Activated CD4-positive, alpha-beta T cell treated with anti-CD3 and anti-CD28 coated beads, Interleukin-2, amount 50 U/mL, for 1 hour (primary cell): ENCODE measurements at places on chromosomes 2 and 18.

GRCh38 chr2:59033661-59034060 lies 792.5 kb upstream of the FANCL start:
- DNase-seq = no peak

- DNase-seq = no peak
Observed at GRCh38 chr2:217950401-217950871, 52.4 kb downstream of the TNS1 start.

GRCh38 chr2:241929551-241930490 lies 60.3 kb downstream of the RTP5 start:
- DNase-seq = no peak

GRCh38 chr2:237979331-237979730 lies 12.5 kb downstream of the UBE2F start:
- no peak for DNase-seq

GRCh38 chr2:235934774-235935484 lies 233.3 kb downstream of the GBX2 start:
- DNase-seq = no peak

DNA sequence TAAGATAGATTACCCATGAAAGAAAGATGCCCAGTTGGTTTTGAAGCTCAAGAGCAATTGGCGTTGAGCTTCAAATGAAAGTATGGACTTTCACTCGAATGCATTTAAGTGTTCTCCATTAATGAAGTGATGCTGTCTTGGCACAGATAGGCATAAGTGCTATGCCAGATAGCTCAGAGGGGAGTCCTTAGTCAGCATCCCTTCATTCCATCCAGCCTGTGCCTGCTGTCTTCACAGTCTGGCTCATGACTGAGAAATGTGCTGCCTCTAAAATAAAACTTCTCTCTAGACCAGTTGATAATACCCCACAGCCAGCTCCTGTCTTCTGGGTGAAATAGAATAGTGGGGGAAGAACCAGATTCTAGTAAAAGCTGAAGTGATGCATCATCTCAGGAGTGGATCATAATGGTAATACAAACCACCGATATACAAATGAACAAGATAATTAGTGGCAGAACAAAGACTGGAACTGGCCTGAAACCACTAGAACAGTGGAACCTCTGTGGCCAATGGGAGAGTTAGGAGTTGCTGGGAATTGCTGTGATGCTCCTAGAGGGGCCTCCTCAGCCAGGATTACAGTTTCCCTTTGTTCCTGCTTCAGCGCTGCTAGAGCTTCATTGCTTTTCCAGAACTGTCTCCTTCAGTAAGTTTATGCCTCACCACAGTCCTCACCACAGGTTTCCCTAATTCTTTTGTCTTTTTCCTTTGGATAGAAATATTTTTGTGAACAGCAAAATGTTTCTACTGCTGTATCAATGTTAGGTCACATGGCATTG lies 359.3 kb downstream of the KIAA1328 start:
- no peak for DNase-seq

DNA sequence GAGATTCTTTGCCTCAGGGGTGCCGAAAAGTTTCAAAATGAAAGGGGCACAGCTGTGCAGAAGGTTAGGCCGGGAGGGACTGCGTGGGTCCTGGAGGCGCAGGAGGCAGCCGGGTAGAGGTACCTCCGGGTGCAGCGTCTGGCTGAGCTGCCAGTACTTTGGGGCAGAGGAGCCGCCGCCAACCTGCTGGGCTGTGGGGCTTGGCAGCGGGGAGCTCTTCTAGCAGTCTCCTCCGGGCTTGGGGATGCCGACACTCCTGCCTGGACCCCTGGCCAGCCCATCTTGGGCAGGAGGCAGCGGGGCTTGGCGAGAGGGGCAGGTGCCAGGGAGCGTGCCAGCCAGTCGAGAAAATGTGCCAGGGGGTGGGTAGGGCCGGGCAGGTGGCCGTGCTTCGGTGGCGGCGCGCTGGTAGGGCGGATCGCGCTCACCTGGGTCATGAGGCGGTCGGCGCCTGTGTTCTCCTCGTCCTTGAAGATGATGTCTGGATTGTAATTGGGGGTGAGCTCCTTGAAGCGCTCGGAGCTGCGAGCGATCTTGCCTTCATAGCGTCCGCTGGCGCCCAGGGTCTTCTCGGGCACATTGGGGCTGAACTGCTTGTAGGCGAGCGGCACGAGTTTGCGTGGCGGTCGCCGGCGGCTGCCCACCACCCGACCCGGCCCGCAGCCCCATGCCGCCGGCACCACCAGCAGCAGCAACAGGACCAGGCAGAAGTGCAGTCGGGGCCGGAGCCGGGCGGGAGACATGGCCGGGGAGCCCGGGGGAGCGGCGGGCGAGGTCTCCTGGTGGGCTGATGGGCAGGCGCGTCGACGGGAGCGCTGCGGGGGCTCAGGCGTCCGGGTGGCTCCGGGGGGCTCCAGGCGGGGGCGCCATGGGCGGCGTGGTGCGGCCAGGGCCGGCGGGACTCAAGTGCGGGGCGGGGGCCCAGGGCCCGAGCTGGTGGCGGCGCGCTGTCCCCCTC lies 717 bp downstream of the IHH start:
- no peak for DNase-seq
